AG09309 (cell line): ENCODE measurements at places on chromosomes 3 and 15.

DNA sequence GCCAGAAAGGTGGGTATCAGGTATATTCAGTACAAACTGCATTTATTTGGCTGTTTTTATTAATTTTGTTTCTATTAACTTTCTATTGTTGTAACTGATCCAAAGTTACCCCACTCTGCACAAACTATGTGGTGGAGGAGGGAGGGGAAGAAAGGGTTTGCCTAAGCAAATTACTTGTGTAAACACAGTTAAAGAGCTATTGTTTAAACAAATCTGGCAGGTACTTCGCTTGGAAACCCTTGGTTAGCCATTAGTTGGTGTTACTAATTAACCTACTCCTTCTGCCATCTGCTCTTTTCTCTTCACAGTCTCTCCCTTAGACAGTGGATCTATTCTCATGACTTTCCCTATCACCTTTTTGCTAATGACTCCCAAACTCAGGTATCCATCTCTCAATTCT is 328.4 kb upstream of the NECTIN3 start:
- no peak for DNase-seq

DNA sequence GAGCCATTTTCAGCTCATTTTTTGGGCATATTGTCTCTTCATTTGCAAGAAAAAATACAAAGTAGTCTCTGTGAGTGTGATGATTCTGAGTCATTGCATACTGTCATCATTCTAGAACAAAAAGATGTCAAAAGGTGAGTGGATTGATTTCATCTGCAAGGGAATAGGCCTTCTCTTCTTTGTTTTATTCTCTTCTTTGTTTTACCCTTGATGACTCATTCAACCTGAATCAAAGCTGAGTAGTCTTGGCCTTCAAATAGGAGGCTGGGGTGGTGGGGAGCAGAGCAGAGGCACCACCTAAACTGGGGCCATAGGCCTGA is 25.4 kb downstream of the CYP19A1 start:
- DNase-seq, result no peak

- no peak for DNase-seq
Measured at GRCh38 chr3:87765256-87765655, 293.5 kb downstream of the CGGBP1 start.

DNA sequence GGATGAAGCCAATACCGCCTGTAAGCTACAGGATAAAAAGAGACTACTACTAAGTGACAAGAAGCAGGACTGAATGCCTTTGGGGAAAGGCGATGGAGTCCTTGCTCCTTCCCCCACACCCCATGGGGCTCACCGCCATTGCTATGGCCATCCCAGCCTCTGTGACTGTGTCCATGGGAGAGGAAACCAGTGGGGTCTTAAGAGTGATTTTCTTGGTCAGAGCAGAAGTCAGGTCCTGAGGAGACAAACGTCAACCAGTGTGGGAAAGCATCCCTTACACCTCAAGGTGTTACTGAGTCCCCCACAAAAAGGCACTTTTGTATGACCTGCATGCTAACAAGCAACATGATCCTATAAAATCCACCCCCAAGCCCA is 913 bp downstream of the IMPDH2 start:
- no peak for DNase-seq

DNA sequence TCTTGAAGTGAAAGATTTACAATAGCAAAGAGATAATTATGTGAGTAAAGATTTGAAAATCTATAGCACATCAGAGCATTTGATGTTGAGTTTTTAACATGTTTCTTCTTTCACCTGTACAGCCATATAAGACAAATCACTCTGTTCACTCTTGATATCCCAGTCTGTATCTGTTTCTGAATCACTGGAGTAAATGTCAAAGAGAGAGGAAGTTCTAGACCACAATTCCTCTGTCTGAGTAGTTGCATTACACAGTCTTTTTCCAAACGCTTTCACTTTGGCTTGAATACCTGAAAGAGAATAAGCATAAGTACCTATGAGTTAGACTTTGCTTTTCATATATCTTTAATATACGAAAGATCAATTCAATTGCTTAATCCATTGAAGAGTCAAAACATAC is 9.9 kb downstream of the THAP10 start:
- DNase-seq, result no peak

DNA sequence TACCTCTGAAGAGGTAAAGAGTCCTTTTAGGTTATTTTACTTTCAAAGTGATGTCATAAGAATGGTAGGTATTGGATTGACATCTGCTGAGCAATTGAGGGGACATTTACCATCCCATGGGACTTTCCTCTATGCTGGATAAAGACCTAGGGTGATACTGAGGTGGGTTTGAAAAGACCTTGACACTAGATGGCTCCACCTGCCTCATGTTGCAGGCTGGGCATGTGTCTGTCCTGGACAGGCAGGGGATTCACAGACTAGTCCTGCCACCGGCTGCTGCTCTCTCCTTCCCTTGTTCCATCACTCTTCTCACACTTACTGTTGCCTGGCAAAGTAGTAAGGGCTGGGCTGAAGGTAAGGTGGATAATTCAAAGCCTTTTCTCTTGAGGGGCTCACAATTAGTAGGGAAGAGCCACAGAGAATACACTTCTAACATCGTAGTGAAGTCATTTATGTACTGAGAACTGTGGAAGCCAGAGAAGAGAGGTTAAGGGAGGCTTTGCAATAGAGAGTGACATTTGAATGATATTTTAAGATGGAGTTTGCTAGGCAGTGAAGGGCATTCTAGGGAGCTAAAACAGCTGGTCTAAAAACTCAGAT is 27.7 kb downstream of the TRAK1 start:
- DNase-seq, result no peak

DNA sequence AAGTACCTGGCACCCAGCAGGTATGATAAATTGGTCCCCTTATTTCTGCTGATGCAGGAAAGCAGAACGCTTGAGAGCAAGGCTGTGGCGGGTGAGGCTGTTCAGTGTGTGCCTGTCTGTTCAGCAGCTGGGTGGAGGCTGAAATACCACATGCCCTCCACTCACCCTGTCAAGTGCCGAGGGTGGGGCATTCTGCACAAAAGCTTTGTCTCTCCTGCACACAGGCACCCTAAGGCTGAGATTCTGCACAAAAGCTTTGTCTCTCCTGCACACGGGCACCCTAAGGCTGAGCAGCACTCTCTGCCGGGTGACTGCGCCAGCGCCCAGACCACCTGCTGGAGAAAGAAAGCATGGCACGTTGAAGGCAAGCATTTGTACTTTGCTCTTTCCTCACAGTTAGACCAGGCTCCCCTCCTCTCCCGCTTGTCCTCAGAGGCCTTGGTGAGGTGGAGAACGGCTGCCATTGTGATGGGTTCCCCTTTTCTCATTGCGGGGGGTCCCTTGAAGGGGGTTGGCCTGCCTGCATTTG is 97.5 kb downstream of the BDH1 start:
- no peak for DNase-seq

GRCh38 chr15:65620833-65621232 is 905 bp upstream of the SLC24A1 start:
- no peak for DNase-seq

DNA sequence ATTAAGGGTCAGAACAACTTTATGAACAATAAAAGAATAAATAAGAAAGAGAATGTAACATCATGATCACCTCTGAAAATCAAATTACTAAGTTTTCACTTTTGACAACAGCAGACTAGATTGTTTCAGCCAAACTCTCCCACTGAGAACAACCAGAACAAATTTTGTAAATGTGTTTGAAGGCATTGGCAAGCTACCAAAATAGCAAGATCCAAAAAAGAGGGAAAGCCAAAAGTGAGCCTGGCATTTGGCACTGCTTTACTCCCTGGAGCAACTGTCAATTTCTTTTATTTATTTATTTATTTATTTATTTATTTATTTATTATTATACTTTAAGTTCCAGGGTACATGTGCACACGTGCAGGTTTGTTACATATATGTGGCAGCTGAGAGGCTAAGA is 67.2 kb downstream of the CFAP44 start:
- DNase-seq, result no peak

DNA sequence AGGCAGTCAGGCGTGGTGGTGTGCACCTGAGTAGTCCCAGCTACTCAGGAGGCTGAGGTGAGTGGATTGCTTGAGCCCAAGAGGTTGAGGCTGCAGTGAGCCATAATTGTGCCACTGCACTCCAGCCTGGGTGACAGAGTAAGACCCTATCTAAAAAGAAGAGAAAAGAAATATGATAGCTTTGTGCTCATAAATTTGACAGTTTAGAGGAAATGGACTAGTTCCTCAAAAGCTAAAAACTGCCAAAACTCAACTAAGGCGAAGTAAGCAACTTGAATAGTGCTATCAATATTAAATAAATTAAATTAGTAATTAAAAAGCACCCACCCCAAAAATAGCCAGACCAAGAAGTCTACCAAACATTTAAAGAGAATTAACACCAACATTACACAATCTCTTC is 24.5 kb upstream of the SLC15A2 start:
- DNase-seq, result no peak

- DNase-seq, result no peak
Measured at GRCh38 chr15:57251308-57251707, 125.0 kb upstream of the CGNL1 start.

DNA sequence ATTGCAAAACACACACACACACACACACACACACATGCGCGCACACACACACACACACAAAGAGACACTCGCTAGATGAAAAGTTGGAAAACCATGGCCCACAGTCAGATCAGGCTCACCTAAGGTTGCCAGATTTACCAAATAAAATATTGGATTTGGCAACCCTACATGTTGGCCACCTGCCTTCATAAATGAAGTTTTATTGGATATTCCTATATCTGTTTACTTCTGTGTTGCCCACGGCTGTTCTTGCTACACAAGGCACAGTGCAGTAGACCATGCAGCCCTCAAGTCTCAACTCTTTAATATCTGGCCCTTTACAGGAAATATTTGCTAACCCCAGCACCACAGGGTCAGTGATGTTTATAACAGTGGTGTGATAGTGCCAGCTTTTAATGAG is 445.0 kb upstream of the PROK2 start:
- DNase-seq, result no peak

DNA sequence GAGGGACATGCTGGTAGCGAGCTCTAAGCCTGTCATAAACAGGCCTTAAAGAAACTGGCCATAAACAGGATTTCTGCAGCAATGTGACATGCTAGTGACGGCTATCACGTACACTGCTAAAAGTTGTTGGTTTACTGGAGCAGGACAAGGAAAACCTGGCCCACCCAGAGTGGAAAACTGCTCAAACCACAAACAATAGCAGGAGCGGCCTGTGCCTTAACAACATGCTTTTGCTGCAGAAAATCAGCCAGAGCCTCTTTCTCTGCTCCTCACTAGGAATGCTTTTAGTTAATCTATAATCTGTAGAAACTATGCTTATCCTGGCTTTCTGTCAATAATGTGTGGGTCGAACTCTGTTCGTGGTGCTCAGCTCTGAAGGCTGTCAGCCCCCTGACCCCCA is 202.9 kb upstream of the UBE3A start:
- DNase-seq, result no peak

- no peak for DNase-seq
Measured at GRCh38 chr3:62981962-62982361, 106.7 kb upstream of the CADPS start.

DNA sequence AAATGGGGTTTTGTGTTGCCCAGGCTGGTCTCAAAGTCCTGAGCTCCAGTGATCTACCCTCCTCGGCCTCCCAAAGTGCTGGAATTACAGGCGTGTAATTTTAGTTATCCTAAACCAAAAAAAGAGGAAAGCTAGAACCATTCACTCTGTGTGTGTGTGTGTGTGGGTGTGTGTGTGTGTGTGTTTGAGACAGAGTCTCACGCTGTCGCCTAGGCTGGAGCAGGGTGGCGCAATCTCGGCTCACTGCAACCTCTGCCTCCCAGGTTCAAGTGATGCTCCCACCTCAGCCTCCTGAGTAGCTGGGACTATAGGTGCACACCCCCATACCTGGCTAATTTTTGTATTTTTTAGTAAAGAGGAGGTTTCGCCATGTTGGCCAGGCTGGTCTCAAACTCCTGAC is 84.0 kb downstream of the TFDP2 start:
- DNase-seq, result no peak

DNA sequence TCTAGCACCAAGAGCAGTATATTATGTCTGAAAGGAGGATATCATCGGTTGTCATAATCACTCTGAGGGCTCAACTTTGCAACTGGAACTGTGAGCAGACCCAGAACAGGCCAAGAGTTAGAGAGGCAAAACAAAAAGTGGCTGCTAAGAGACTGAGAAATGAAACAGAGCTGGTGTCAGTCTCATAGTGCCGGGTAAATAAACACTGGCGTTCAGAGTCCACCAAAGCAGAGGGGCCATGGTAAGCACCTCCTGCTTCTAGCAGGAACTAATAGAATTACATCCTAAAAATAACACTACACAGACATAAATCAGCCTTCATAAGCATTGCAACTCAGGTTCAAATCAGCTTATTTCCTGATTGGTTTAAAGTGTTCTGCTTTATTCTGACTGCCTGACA is 10.3 kb upstream of the IL12A start:
- no peak for DNase-seq

DNA sequence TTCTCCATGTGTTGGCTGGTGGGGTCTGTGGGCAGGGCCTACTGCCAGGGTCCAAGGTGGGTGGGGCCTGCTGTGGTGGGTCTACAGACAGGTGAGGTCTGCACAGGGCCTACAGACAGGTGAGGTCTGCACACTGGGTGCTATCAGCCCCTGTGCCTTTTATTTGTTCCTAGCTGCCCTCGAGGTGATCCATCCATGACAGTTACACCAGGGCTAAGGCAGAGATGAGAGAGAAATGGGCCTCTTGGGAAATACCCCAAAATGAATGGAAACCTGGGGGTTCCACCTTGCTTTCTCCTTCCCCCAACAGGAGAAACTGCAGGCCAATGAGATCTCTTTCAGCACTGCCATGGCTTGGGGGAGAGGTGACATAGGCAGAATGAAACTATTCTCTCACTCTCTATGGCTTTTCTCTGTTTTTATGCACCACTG is 36.4 kb downstream of the CFAP100 start:
- no peak for DNase-seq

- no peak for DNase-seq
Measured at GRCh38 chr3:193909387-193909786, 226.6 kb upstream of the HES1 start.

DNA sequence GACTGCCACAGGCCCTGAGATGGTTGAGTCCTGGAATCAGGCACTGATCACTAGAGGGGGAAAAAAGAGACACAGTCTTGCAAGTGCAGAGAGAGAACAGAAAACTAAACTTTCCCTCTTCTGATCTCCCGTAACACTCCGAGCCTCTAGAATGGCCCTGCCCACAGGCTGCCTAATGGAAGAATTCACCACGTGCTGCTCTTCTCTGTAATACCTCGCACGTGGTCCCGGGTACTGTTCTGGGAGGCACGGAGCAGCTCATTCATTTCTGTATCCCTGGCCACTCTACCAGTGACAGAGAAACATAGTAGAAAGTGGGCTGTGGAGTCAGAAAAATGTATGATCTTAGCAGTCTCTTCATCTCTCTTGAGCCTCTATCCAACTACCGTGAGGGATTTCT is 30.4 kb downstream of the VGLL4 start:
- DNase-seq, result no peak
